ENCODE measurements at places on chromosomes 1 and 21. TPM values are rescaled to one million over a fixed set of nuclear protein-coding genes. Genes with fewer than 3 reads are reported as not detected.

DNA sequence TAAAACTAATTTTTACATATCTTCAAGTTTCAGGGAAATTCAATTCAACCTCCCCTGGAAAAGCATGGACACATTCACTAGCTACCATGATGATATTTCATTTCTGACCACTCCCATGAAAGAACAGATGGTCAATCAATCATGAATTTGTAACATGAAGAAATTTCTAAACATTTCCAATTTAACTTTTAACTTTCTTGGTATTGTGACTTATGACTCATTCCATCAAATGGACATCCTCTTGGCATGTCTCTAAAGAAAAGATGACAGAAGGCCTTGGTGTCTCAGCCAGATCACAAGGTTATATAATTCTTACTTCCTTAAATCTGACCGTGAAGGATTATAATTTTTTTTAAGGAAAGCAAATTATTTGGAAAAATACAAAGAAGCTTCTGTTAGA, 10.5 kb upstream of the MCOLN3 start:
- H3K27ac ChIP-seq: no peak overlapping the region
- H3K27me3 ChIP-seq: no peaks in the 10 kb centered on the region
- H3K4me3 ChIP-seq: no peak overlapping the region
- peaks cover 10% of the 10 kb centered on the region for H3K4me1 ChIP-seq

DNA sequence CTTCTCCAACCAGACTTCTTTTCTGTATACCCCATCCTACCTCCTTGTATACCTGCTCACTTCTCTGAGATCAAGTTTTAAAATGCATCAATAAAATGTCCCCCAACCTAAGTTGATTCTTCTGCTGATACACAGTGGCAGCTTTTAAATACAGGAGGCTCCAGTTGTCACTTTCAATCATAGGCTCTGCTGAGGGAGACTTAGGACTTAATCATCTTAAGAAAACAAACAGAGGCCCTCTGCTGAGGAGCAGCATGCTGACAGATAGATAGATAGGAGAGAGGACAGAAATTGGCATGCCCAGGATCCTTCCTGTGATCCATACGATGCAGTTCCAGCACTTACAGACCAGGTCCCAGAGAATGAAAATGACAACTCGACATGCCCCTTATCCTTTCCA, 311.0 kb upstream of the PROX1 start:
- H3K36me3 ChIP-seq: no peaks in the 10 kb centered on the region
- H3K4me3 ChIP-seq: no peak overlapping the region
- DNase-seq: no peak
- no peak overlapping the region for H3K27ac ChIP-seq
- no peaks in the 10 kb centered on the region for H3K4me1 ChIP-seq

DNA sequence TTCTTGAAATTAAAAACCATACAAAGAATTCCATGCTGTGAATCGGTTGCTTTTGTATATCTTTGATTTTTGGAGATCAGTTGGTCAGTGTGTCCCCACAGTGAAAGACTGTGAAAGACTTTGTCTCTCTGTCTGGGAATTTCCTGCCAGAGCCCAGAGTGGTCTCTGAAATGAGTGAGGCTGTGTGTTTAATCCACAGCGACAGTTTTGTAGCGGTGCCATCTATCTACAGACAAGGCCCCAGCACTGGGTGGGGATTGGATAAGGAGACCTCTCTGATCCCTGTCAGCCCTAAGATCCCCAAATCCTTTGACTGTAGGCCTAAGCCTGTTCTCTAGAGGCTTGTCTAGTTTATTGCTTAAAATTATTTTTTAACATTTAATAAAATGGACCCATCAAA, 10.3 kb downstream of the GPR25 start:
- no peaks in the 10 kb centered on the region for H3K27me3 ChIP-seq
- H3K36me3 ChIP-seq: no peaks in the 10 kb centered on the region
- no peak overlapping the region for H3K27ac ChIP-seq
- no peak for DNase-seq
- H3K4me3 ChIP-seq: no peak overlapping the region
- H3K4me1 ChIP-seq: peaks cover 59% of the 10 kb centered on the region

- H3K4me3 ChIP-seq: no peak overlapping the region
- DNase-seq: no peak
- H3K27me3 ChIP-seq: no peaks in the 10 kb centered on the region
- no peaks in the 10 kb centered on the region for H3K4me1 ChIP-seq
- H3K36me3 ChIP-seq: no peaks in the 10 kb centered on the region
- no peak overlapping the region for H3K27ac ChIP-seq
Measured at GRCh38 chr1:220457957-220458609, 69.9 kb upstream of the MARK1 start.

- peaks cover 28% of the 10 kb centered on the region for H3K4me1 ChIP-seq
- no peak overlapping the region for H3K27ac ChIP-seq
- H3K4me3 ChIP-seq: no peak overlapping the region
- H3K36me3 ChIP-seq: no peaks in the 10 kb centered on the region
- H3K27me3 ChIP-seq: no peaks in the 10 kb centered on the region
Measured at GRCh38 chr1:77424236-77424635, 142.4 kb downstream of the AK5 start.

UBXN10 gene
- polyA plus RNA-seq: 0.69 TPM

GRCh38 chr1:226335661-226336060, 26.7 kb upstream of the LIN9 start:
- no peaks in the 10 kb centered on the region for H3K36me3 ChIP-seq
- DNase-seq: no peak
- peaks cover 3% of the 10 kb centered on the region for H3K4me1 ChIP-seq
- H3K27me3 ChIP-seq: no peaks in the 10 kb centered on the region
- no peak overlapping the region for H3K4me3 ChIP-seq
- H3K27ac ChIP-seq: no peak overlapping the region

GRCh38 chr1:59877108-59877682, 49.4 kb downstream of the CYP2J2 start:
- no peak for DNase-seq
- H3K4me1 ChIP-seq: no peaks in the 10 kb centered on the region
- no peaks in the 10 kb centered on the region for H3K36me3 ChIP-seq
- H3K27me3 ChIP-seq: no peaks in the 10 kb centered on the region

DNA sequence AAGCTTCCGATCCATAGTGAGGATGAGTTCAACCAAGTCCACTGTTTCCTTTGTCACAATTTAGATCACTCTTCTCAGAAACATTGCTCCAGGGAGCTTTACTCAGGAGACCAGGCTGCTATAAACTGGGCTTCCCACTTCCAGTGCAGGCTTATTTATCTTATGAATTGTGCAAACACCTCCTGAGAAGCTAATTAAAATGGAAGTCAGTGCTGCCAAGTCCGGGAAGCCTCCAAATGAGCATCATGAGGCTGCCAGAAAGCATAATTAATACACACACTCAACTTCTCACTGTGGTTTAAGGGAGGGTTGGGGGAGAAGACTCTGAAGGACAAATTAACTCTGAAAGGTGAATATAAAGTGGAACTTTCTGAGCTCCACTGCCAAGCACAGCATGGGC, 145.0 kb upstream of the SGIP1 start:
- H3K4me3 ChIP-seq: no peak overlapping the region
- no peaks in the 10 kb centered on the region for H3K4me1 ChIP-seq
- H3K27me3 ChIP-seq: no peaks in the 10 kb centered on the region
- DNase-seq: no peak

DNA sequence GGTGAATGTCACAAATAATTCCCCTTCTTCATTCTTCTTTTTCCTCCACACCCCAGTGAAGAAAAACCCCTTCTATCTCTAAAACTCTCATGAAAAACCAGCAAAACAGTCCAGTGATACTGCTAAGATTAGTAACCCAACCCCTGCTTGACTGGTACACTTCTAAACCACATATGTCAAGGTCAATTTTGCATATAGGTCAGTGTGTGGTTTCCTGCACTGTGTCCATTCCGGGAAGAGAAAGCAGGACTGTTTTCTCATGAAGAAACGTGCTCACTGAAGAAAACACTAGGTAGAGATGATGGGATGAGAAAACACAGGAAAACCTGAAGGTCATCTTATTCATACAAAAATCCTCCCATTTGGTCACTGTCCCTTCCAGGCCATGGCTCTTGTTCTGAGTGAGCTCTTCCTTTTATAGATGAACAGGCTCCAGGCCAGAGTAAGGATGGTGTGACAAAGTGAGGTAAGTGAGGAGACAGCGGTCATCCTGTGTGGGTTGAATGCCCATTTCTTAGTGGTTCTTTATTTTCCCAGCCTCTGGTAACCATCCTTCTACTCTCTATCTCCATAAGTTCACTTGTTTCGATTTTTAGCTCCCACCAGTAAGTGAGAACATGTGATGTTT, 122.7 kb downstream of the FASLG start:
- no peaks in the 10 kb centered on the region for H3K36me3 ChIP-seq
- no peak overlapping the region for H3K27ac ChIP-seq
- DNase-seq: no peak

CFHR2 gene
- polyA plus RNA-seq: not detected

DNA sequence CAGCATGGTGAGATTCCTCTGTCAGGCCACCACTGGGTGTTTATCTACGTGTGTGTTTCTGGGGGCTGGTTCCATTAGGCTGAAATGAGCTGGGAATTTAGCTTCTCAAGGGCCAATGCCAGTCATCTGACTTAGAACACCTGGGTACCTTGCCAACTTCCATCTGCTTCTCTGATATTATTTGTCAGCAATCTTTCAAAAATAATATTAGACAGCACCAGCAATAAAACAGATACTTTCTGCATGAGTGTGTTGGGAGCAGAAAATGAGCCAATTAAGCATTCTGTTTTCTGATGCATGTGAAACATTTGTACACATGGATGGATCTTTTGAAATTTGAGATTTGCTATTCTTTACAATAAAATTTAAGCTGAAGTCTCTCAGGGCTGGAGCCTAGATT, 124.1 kb downstream of the RYR2 start:
- H3K36me3 ChIP-seq: no peaks in the 10 kb centered on the region
- H3K4me1 ChIP-seq: no peaks in the 10 kb centered on the region
- DNase-seq: no peak
- H3K4me3 ChIP-seq: no peak overlapping the region

SAMD11 gene
- polyA plus RNA-seq: 0.10 TPM

CFHR1 gene
- polyA plus RNA-seq: not detected

GRCh38 chr1:8025671-8026144, 401 bp downstream of the ERRFI1 start:
- H3K27ac ChIP-seq: no peak overlapping the region
- peak overlapping the region; percentile 33 for H3K4me3 ChIP-seq
- peaks cover 6% of the 10 kb centered on the region for H3K27me3 ChIP-seq
- H3K36me3 ChIP-seq: no peaks in the 10 kb centered on the region

DNA sequence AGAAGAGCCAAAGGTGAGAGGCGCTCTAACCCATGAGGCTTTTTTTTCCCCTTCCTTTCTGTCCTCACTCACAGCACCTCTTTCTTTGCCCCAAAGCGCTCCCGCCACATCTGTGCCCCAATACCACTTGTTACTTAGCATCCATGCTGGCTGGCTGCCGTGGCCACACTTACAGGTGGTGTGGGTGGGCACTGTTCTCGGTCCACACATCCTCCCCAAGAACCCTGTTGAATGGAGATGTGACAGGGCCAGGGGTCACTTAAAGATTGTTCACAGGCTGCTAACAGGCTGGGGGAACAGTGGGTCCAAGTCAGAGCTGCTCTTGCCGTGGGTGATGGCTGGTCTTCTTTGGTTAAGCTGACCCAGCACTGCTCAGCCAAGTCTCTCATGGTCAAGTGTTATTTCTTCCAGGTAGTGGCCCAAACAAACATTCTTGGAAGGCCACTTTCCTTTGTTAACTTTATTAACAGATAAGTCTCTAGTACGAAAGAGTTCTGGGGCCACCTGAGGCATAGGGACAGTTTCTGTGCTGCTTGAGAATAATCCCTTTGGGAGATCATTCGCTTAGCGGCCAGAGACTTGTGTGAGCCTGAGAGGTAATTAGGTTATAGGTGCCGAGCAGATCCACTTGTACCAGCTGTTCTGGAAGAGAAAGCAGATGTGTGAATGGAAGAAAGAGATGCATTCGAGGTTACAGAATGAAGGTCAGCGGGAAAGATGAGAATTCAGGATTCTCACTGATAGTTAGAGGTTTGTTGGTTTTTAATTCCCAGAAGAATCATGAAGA, 62.6 kb upstream of the IRF2BP2 start:
- H3K27me3 ChIP-seq: no peaks in the 10 kb centered on the region
- H3K4me1 ChIP-seq: peaks cover 7% of the 10 kb centered on the region
- no peaks in the 10 kb centered on the region for H3K36me3 ChIP-seq
- H3K4me3 ChIP-seq: no peak overlapping the region
- no peak for DNase-seq

DNA sequence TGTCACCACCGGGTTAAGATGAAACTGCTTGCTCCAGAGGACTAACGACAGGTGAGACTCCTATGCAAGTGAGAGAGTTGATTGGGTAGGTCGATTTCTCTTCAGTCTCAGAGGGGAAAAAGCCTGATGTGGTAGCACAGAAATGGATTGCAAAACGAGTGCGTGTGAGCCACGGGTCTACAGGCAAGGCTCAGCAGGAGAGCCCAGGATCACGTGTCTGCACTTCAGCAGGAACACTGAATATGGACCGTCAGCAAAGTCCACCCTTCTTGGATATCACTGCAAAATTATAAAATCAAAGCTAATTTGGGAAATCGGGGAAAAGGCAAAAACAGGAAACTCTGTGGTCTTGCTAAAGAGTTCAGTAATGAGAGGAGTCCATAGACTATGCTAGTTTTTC, 107.7 kb upstream of the ZNF648 start:
- no peak for DNase-seq
- no peak overlapping the region for H3K27ac ChIP-seq
- no peaks in the 10 kb centered on the region for H3K27me3 ChIP-seq
- H3K36me3 ChIP-seq: no peaks in the 10 kb centered on the region
- H3K4me3 ChIP-seq: no peak overlapping the region

TTC24 gene
- polyA plus RNA-seq: not detected

DNA sequence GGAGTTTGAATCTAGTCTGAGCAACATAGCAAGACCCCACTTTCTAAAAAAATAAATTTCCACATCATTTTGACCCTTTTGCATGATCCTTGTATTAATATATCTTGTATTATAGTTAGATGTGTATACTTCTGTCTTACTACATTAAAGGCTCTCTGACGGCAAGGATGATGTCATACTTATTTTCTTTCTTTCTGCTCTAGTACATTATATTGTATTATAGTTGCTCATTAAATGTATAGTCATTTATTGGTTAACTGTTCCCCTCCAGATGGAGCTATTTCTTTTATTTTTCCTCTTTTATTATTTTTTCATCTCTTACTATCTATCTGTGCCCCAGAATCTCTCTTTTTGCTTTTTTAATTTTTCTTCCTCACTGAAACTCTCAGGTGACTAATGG, 15.0 kb upstream of the OLFML2B start:
- no peak overlapping the region for H3K4me3 ChIP-seq
- H3K36me3 ChIP-seq: no peaks in the 10 kb centered on the region
- no peak overlapping the region for H3K27ac ChIP-seq
- no peaks in the 10 kb centered on the region for H3K4me1 ChIP-seq

- no peak overlapping the region for H3K27ac ChIP-seq
- no peaks in the 10 kb centered on the region for H3K4me1 ChIP-seq
- no peaks in the 10 kb centered on the region for H3K27me3 ChIP-seq
- H3K36me3 ChIP-seq: no peaks in the 10 kb centered on the region
- H3K4me3 ChIP-seq: no peak overlapping the region
Measured at GRCh38 chr21:31254131-31254530, 89.9 kb downstream of the TIAM1 start.

GRCh38 chr1:56525489-56526041, 53.8 kb downstream of the PLPP3 start:
- no peaks in the 10 kb centered on the region for H3K4me1 ChIP-seq
- H3K27me3 ChIP-seq: no peaks in the 10 kb centered on the region
- H3K4me3 ChIP-seq: no peak overlapping the region
